ENCODE measurements at places on chromosomes 1 and 21.

DNA sequence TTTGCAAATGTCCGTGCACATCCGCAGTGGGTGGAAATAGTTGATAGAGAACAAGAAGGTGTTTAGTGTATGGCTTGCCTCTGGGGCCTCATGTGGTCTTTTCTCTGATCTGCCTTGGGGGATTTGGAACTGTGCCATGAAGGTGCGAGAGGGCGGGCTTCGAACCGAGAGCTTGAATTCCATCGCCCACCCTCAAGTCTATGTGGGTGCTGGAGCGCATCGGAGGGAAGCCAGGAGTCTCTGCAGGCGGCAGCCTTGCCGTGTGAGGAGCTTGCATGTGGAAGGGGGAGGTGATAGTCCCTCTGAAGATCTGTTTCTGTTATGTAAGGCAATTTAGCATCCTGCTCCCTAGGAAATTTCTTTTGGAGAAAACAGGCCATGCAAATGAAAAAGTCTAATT is 119.6 kb downstream of the HUNK start:
- no peak for DNase-seq

- no peak for DNase-seq
These were observed 25.6 kb upstream of the POGK start for GRCh38 chr1:166813508-166814223.

GRCh38 chr1:81682490-81682889 is 118.2 kb upstream of the ADGRL2 start:
- DNase-seq, result no peak

- DNase-seq, result no peak
These were observed 9.1 kb upstream of the PCNX2 start for GRCh38 chr1:233304489-233305102.

- DNase-seq, result no peak
These were observed 22.2 kb upstream of the GNG12 start for GRCh38 chr1:67855444-67855843.

- no peak for DNase-seq
These were observed 11.5 kb upstream of the C1orf53 start for GRCh38 chr1:197890936-197891335.

DNA sequence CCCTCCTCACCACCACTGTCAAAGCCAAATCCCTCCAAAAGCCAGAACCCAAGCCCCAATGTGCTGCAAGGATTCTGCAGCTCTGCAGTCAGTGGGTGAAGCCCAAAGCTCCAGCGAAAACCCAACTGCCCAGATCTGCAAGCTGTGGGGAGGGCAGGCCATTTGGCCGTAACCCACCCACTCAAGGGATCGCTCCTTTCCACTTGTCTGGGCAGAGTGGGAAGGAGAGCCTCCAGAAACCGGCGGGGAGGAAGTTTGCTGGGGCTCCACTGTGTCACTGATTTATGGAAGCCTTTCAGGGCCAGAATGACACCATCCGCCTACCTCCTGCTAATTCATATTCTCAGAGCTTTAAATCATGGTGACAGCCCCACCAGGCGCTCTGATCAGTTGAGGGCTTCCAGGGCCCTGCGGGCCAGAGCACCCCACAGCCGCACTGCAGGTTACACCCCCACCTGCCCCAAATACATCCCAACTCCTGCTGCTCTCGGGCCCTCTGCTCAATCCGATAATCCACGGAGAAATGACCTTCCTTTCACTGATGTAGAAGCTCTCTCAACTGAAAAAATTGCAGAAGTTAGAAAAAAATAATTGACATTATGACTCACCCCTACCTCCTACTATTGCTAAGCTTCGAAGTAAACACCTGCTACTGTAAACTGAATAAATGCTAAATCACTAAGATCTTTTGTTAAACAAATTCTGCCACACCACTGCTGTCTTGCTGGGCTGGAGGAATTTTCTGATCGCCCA is 40.6 kb upstream of the RAB4A start:
- DNase-seq, result no peak

GRCh38 chr1:206872139-206872538 is 6.7 kb downstream of the IL20 start:
- DNase-seq, result no peak

GRCh38 chr1:59125676-59126320 is 171.1 kb upstream of the FGGY start:
- no peak for DNase-seq

DNA sequence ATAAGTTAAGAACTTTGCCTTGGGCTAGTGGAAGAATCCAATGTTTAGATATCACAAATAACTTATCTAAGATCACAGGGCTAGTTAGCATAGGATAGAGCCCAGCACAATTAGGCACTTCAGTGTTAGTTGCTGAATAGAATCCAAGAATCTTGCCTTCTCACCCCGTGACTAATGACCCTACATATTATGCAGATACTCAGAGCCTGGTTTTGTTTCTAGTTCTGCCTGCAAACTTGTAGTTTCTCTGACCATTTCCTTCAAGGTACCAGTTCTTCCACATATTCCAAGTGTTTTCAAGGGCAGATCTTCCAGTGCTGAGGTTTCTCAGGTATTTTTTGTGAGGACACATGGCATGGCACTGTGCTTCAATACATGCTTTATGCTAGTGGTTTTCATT is 239.3 kb downstream of the KCNK2 start:
- DNase-seq, result no peak

GRCh38 chr1:72937905-72938304 is 655.6 kb upstream of the NEGR1 start:
- DNase-seq, result no peak

DNA sequence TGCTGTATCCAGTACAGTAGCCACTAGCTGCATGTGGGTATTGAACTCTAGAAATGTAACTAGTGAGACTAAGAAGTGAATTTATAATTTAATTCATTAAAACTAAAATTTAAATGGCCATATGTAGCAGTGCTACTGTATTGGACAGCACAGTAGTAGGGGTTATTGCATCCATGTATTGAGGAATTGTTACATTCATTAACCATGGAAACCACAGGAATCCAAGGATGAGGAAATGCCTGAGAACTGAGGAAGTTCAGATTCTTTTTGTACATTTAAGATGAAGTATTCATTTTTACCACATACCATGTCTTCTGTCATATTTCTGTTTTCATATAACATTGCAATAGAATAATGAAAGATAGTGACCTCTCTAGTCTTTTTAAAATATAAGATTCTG is 2.6 kb downstream of the MTF2 start:
- no peak for DNase-seq

- no peak for DNase-seq
These were observed 48.8 kb downstream of the ZC3H11B start for GRCh38 chr1:219564109-219564508.

DNA sequence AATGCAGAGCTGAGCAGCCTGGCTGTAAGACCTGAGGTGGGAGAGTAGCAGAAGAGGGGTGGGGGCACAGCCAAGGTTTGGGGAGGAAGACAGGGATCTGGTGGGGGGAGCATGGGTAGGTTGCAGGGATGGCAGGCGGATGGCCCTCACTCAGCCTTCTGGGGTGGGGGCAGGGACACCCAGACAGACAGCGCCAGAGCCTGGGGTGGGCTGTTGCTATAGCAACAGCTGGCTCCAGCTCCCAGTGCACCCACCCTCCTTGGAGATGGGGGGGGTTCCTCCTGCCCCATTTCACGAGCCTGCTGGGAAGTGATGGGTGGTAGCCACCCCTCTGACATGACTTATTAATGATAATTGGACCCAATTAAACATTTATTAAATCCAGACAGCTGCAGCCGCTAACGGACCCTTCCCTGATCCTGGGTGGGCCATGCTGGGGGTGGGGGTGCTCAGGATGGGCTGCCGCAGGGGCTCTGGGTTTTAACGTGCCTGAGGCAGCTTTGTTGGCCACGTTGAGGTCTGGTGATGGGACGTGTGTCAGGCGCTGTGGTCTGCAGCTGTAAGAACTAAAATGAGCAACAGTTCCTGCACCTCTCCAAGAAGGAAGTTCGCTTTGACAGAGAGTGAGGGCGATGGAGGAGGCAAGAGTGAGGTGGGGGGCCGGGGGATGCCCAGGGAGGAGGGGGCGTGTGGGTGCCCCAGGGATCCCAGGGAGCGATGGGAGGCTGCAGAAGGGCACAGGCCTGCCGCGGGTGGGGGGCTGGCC is 19.4 kb downstream of the AGRN start:
- no peak for DNase-seq

DNA sequence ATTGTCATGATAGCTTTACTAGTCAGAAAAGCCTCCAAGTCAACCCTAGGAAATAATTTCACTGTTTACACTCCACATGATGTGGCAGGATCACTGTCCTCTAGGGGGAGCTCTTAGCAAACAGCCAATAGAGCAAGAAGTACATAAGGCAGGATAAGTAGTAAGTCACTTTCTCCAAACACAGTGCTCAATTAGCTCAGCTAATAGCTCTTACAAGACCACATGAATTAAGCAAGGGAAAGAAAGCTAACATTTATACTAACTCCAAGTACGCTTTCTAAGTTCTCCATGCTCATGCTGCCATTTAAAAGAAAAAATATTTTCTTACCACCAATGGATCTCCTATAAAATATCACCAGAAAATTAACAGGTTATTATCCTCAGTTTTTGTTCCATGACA is 66.9 kb upstream of the LRIF1 start:
- no peak for DNase-seq

DNA sequence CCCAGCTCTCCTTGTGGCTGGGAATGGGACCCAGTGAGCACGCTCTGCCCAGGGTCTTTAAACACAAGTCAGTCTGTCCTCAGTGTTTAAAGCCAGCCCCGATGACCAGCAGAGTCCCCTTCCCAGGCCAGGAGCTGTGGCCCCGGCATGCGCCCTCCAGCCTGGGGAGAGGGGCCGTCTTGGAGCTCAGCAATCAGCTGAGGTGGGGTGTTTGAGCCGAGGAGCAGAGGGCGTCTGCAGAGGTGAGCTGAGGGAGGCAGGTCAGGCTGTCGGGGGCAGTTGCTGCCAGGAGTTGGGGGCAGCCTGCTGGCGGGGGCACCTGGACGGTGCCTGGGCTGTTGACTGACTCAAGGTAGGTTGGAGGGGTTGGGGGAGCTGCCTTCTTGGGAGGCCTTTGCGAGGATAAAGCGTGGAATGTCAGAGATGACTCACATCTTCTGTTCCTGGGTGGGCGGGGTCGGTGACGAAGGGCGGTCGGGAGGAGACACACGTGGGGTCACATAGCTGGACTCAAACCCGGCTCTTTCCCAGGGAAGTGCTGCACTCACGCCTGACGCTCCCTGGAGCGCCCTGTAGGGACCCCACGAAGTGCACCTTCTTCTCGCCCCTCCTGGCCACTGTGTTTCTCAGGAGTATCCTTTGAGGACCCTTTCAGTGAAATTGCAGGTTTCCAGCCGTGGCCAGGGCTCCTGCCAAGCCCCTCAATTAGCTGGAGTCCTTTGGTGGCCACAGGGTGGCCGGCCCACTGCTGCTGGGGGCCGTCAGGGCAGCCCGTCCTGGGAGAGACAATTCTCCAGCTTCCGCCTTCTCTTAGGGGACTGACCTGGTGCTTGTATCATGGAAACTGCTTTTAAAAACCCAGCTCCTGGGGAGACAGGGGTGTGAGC is 86.2 kb downstream of the SIK1 start:
- DNase-seq, result no peak

DNA sequence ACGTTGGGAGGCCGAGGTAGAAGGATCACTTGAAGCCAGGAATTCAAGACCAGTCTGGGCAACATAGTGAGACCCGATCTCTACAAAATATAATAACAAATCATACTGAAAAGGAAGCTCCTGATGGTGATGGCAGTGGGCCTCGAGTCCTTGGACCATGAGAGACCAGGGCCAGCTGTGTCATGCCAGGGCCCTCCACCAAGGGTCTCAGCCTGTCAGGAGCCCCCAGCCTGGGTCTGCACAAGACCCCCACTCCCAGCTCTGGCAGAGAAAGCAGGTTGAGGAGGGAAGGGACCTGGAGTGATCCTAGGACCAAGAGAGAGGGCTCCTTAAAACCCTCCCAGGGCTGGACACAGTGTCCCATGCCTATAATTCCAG is 6.7 kb upstream of the CTRC start:
- no peak for DNase-seq

- no peak for DNase-seq
These were observed 327.1 kb upstream of the FMN2 start for GRCh38 chr1:239764546-239764945.

DNA sequence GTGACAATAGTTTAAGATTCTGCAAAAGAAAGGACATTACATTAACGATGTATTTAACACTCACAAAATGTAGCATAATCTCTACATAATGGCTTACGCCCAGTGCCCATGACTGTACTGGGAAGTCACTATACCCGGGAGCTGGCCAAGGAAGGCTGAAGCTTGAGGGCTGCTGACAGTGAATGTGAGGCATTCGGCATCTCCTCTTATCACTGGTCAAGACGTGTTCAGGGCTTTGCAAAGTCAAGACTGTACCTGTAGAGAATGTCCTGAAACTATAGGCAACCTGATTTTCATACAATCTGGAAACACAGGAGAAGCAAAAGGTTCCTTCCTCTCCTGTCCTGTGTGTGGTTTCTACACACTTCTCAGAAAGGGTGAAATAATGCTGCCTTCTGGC is 12.7 kb upstream of the IFNGR2 start:
- DNase-seq, result no peak

DNA sequence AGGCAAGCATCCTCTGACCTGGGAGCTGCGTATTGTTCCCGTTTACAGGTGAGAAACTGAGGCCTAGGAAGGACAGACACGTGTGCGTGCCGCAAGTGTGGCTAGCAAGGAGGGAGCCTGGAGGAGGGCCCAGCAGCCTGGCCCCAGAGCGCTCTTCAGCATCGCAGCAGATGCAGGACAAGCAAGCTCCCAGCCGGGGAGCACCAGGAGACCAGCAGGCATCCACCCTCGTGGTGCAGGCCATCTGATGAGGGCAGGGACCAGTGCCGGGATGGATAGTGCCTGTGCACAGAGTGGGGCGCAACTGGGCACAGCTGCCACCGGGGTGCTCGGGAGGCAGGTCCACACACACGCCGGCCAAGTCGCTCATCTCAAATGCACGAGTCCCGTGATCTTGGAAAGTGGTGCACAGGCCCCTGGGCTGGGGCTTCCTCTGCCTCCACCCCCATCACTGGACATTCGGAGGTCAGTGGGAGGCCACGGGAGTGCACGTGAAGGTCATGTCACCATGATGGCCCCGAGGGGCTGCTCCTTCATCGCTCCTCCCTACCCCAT is 55.1 kb downstream of the COL18A1 start:
- DNase-seq, result no peak

GRCh38 chr1:197848350-197848749 is 54.1 kb upstream of the C1orf53 start:
- no peak for DNase-seq

DNA sequence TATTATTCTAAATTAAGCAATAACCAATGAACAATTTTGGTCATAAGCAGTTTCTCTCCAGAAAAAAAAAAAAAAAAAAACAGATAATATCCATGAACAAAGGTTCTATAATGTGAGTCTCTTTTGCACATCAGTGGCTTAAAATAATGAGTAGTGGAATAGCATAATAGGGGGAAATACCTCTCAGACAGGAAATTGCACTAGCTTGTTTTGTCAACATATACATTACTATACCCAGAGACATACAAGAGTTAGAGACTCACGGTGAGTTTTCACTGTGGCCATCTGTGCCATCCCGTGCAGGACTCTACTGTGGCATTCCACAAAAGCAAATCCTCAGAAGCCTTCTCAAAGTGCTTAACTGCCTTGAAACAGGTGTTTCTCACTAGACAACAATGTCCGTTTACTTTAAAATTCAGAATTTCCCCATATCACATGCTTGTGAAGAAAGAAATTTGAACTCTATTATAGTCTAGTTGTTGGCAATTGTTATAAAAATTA is 697.9 kb downstream of the USP25 start:
- DNase-seq, result no peak

Measured in effector memory CD4-positive, alpha-beta T cell (primary cell).